ENCODE measurements at places on chromosomes 13 and 19.
A peak's percentile ranks its signal among the peaks of the same experiment; 100 is the strongest.

DNA sequence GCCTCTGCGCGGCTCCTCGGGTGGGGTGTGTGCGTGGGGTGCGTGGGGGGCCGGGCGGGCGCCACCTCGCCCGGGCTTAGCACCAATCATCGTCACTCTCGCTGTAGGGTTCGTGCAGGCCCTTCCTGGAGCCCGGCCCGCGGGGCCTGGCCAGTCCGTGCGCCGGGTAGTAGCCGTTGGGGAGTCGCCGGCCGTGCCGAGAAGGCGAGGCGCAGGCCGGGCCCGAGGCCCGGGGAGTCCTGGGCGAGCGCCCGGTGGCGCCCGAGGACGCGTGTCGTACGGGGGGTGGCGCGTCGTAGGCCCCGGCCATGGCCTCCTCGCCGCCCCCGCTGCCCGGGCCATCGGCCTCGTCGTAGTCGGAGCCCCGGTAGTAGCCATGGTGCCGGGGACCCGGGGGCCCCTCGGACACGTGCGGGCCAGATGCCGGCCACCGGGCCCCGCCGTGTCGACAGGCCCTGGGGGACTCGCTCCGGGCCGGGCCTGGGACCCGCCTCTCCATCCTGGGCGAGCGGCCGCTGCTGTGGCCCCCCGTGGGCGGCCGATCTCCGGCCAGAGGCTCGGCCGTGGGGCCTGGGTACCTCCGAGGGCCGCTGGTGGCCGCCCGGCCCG is 57.1 kb downstream of the IER2 start:
- no peak for DNase-seq

DNA sequence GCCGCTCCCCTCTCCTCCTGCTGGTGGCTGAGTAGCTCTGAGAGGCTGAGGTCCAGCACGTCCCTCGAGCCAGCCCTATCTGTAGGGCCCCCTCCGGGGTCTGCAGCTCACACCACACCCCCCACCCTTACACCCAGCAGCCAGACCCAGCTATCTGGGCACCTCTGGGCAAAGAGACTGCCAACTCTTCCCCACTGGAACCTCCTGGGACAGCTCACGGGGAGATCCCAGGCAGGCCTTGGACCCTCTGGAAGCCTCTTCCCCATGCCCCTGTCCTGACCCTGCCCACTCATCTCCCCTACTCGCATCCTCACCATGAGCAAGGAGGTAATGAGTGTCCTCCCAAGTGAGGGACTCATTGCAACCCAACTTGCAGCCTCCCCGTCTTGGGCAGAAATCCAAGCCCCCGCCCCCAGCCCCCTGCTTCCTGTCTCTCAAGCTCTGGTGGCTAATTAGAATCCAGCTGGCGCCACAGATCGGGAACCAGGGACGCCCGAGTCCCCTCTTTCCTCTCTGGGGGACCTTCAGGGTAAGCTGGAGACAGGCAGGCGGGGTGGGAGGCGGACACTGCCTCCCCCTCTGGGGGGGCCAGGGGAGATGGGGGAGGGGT is 22.1 kb downstream of the ADGRL1 start:
- no peak for DNase-seq

GRCh38 chr19:14112809-14113385 is 4.7 kb downstream of the PRKACA start:
- no peak for DNase-seq

- DNase-seq = no peak
Observed at GRCh38 chr19:42468273-42468796, 25.6 kb upstream of the CXCL17 start.

DNA sequence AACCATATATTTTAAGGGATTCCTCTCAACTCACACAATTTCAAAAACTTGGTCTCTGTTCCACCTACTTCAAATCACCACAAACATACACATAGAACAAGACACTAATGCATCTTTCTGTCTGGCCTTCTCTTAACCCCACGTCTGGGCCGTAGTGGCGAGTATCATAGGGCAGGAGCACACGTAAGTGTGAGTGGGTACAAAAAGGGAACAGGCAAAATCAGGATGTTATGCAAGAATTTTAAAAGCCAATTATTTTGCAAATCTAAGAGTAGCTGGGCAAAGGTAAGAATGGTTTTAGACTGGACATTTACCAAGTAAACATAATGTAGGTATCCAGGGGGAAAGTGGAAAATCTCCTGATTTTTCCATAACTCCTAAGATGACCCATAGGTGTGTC is 35.1 kb downstream of the MTMR6 start:
- no peak for DNase-seq

GRCh38 chr19:52778811-52779210 is 7.8 kb downstream of the ZNF600 start:
- no peak for DNase-seq

GRCh38 chr19:53466726-53467484 is 628 bp upstream of the ZNF813 start:
- DNase-seq = no peak

DNA sequence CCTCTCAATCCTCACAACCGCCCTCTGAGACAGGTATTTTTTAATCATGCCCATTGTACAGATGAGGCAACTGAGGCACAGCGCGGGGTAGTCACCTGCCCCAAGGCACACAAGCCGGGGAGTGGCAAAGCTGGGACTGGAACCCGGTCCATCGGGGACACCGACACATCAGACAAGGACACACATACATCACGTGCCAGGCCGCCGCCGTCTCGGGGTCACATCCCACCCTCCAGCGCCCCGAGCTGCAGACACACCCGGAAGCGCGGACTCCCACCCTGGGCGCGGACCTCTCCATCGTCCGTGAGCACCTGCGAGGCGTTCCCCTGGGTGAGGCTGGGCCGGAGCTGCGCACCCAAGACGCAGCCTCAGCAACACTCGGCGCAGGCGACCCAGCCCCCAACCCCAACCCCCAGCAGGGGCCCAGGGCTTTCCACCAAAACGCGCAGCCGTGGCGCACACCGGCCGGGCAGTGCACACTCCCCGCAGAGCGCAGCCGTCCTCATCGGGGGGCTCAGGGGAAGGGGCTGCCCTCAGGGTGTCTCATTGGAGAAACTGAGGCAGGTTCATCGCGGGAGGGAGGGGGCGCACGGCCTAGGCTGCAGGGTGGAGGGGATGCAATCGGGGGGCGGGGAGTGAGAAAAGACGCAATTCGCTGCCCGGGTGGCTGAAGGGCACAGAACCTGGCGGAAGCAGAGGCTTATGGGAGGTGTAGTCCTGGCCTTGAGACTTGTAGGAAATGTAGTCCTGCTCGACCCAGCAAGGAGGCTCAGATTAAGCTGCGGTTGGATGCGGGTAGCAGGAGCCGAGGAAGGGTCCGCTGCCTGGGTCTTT is 1.9 kb upstream of the LMTK3 start:
- no peak for DNase-seq

DNA sequence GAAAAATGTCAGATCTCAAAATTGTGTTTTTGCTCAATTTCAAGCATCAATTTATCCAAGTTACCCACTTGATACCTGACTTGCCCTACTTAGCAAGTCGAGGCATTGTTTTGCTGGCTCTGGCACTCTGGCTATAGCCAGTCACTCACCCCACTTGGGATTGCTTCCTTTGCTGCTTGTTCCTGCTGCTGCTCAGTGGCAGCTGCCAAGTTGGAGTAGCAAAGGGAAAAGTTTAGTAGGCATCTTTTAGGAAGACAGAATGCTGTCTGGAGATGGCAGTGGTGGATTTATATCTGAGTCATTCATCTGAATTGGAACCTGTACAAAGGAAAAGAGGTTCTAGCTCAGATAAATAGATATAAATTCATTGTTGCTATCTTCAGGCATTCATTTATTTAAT is 41.2 kb downstream of the PCCA start:
- DNase-seq = no peak

DNA sequence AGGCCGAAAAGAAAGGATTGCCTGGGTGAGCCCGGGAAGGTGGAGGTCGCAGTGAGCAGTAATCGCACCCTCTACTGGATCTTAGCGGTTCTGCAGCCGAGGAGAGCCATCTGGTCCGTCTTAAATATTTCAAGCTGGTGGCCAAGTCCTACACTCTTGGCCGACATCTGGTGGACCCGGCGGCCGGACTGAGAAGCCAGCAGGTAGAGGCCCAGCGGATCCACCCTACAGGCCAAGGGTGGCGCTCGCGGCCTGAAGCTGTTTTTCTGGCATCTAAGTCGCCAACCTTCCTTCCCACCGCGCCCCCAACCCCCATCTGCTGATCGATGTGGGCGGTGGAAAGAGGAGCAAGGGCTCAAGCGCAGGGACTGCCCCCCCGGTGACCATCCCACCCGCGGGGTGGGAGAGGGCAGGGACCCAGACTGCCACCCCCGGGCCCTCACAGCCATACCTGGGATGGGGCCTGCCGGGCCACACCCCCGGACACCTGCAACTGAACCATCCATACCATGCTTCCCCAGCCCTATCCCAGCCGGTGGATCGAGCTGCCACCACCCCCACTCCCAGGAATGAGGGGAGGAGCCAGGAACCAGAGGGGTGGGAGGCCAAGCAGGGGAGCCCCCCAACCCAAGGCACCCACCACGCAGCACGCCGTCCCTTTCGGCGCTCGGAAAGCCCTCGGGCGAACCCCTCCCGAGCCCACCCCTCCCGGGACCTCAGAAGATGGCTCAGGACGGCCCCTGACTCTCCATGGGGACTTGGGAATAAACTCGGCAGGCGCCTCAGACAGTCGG is 46.3 kb upstream of the ZNF730 start:
- no peak for DNase-seq

- DNase-seq = peak; percentile 89
Observed at GRCh38 chr19:10718205-10719196, 622 bp downstream of the DNM2 start.

DNA sequence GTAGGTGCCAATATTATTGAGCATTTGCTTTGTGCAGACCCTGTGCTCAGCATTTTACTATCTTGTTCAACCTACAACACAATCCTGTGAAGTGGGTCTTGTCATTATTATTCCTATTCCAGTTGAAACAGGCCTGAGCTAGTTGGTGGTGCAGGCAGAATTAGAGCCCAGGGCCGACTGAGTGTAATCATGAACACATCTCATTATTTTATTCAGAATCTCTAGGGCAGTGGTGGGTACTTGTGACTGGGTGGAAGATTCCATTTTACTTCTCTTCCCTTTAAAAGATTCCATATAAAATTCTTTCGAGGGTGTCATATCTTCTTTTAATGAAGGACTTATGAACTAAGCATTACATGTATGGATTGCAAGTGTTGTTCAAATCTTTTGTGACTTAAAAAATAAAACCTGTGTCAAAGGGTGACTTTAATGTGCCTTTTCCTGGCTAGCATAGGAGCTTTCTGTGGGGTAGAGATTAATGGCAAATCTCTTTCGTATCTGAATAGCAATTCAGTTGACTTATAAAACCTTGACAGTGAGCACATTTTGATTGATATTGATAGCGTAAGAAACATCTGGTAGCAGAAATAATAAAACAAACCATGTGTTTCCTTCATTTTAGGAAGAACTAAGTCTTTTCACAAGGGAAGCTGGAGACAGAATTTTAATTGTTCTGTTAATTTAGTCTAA is 20.3 kb downstream of the B3GLCT start:
- DNase-seq = no peak

GRCh38 chr19:2323707-2324106 is 4.7 kb downstream of the LSM7 start:
- DNase-seq = no peak

DNA sequence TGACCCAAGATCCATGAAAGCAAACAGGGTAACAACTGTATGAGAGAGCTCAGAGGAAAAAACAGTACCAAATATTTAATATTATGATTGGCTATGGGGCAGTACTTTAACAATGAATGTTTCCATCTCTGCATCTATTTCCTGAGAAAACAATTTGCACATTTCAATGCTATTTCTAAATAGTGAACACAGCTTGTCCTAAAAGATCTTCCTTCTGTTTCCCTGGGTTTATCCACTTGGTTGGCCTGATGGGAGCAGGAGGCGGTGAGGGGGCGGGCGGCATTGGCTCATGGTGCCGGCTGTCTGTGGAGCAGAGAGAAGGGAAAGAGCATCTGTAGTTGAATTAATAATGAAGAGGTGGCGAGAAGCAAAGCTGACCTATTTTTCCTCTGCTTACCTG is 291.4 kb downstream of the DCLK1 start:
- DNase-seq = no peak

GRCh38 chr19:33690378-33691029 is 68.8 kb downstream of the CHST8 start:
- DNase-seq = no peak

DNA sequence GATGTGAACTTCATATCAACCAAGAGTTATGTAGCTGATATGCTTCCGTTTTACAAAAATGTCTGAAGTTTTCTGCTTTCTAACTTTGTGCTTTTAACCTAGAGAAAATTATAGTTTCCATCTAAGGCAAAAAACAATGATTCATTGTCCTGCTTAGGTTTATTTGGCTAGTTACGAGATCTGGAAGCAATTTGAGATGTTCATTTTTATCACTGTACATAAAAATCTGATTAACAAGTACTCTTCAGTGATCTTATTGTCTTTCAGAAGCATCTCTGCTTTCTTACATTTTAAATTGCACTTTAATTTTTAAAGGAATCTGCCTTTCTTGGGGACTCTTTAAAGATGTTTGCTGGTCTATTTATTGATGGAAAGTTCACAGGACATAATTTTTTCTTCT is 188.1 kb downstream of the RFC3 start:
- DNase-seq = no peak

DNA sequence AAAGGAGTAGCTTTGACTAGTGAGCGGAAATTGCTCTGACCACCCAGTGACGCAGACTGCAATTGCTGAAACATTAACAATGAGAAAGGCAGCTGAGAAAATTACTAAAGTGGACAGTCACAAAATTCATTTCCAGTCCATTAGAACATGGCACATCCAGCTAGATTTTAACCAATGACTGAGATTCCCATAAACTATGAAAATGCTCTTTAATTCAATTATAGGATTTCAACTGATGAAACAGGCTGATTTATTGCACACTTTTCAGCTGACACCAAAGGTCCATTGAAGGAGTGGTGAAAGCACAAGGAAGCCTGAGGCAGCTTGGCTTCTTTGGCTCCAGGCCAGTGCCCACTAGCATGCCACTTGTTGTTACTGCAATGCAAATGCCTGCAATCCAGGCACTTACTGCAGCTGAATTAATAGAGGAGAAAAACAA is 933.4 kb downstream of the SLITRK6 start:
- no peak for DNase-seq

DNA sequence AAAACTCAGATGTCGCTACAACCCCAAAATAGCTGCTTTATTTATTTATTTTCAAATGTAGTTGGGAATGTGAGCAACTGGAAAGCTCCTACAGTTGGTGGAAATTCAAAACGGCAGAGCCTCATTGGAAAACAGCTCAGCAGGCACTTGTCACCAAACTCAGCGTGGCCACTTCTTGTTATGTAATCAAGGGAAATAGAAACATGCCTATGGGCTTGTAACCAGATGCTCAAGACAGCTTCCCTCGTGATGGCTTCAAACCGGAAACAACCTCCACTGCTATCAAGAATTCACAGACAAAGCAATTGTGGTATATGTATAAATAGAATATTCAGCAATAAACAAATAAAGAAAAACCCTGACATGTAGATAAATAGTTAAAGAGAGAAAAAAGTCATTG is 627.8 kb upstream of the SLC10A2 start:
- no peak for DNase-seq
